Colonic mucosa (tissue), 4 donors: ENCODE measurements at places on chromosomes 6 and 20. TPM values are rescaled to one million over a fixed set of nuclear protein-coding genes. Genes with fewer than 3 reads are reported as not detected.

RIPPLY2 gene
- total RNA-seq, result not detected

MTFR2 gene
- total RNA-seq, result 9.8 TPM

ECT2L gene
- not detected for total RNA-seq

MYL9 gene
- 582 TPM for total RNA-seq

SENP6 gene
- total RNA-seq, result 70.0 TPM

ADAM33 gene
- 6.7 TPM for total RNA-seq

LRRC73 gene
- 1.1 TPM for total RNA-seq

GSTA2 gene
- 0.22 TPM for total RNA-seq

TFAP2D gene
- total RNA-seq, result not detected

SNX5 gene
- 116 TPM for total RNA-seq

NQO2 gene
- 14.1 TPM for total RNA-seq

BMP7 gene
- total RNA-seq, result 1.3 TPM

RBBP8NL gene
- 5.9 TPM for total RNA-seq

GRCh38 chr20:63594043-63594561 lies 20.1 kb upstream of the HELZ2 start:
- no peaks in the 10 kb centered on the region for H3K36me3 ChIP-seq
- H3K4me3 ChIP-seq, result no peak overlapping the region
- no peaks in the 10 kb centered on the region for H3K4me1 ChIP-seq
- no peaks in the 10 kb centered on the region for H3K27me3 ChIP-seq

- H3K27me3 ChIP-seq, result no peaks in the 10 kb centered on the region
- H3K36me3 ChIP-seq, result no peaks in the 10 kb centered on the region
- no peak for DNase-seq
- no peaks in the 10 kb centered on the region for H3K4me1 ChIP-seq
- no peak overlapping the region for H3K4me3 ChIP-seq
Measured at GRCh38 chr6:150697515-150697914, 97.8 kb downstream of the PLEKHG1 start.

DNA sequence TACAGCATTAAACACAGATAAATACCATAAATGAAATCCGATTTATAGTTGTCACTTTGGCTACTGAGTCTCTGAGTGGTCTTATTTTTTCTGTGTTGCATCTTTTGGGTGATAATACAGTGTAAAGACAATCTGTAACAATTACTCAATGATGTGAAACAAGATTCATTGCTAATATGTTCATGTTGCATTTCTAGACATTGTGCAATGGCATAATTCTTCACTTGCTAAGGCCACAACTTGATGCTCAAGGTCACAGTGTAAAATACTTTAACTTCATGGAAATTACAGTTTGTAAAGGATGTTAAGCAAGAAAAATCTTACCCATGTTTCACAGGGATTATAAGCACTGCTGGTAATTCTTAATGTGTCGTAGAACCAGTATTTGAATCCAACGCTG lies 74.9 kb upstream of the SMLR1 start:
- no peak overlapping the region for H3K27ac ChIP-seq
- no peaks in the 10 kb centered on the region for H3K36me3 ChIP-seq
- no peak overlapping the region for H3K4me3 ChIP-seq

- DNase-seq, result peak; percentile 40
- H3K27ac ChIP-seq, result peak overlapping the region; percentile 58
- peaks cover 4% of the 10 kb centered on the region for H3K4me1 ChIP-seq
- H3K27me3 ChIP-seq, result no peaks in the 10 kb centered on the region
- no peak overlapping the region for H3K4me3 ChIP-seq
Measured at GRCh38 chr20:46990017-46990595, 95.5 kb downstream of the EYA2 start.

DNA sequence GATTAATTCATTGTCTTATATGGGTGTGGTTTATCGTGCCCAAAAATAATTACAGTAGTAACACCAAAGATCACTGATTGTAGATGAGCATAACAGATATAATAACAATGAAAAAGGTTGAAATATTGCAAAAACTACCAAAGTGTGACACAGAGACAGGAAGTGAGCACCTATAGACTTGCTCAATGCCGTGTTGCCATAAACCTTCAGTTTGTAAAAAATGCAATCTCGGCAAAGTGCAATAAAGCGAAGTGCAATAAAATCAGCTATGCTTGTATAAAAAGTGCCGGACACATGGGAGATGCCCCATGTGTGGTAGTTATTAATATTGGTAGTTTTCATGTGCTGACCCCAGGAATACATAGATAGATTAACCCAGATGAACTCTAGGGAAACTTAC lies 192.6 kb downstream of the NRN1 start:
- H3K4me1 ChIP-seq, result no peaks in the 10 kb centered on the region
- DNase-seq, result no peak
- H3K36me3 ChIP-seq, result no peaks in the 10 kb centered on the region
- H3K4me3 ChIP-seq, result no peak overlapping the region

- H3K27me3 ChIP-seq, result no peaks in the 10 kb centered on the region
- H3K27ac ChIP-seq, result no peak overlapping the region
- no peak overlapping the region for H3K4me3 ChIP-seq
Measured at GRCh38 chr6:157558487-157559200, 177.7 kb downstream of the ZDHHC14 start.

- DNase-seq, result no peak
- H3K27me3 ChIP-seq, result no peaks in the 10 kb centered on the region
- H3K4me1 ChIP-seq, result no peaks in the 10 kb centered on the region
- H3K27ac ChIP-seq, result no peak overlapping the region
Measured at GRCh38 chr6:137020776-137021175, 24.0 kb downstream of the IL20RA start.

GRCh38 chr6:41191569-41191968 lies 9.4 kb downstream of the TREML2 start:
- H3K4me1 ChIP-seq, result no peaks in the 10 kb centered on the region
- H3K36me3 ChIP-seq, result no peaks in the 10 kb centered on the region
- no peaks in the 10 kb centered on the region for H3K27me3 ChIP-seq
- no peak overlapping the region for H3K27ac ChIP-seq
- H3K4me3 ChIP-seq, result no peak overlapping the region
- peak; percentile 36 for DNase-seq

DNA sequence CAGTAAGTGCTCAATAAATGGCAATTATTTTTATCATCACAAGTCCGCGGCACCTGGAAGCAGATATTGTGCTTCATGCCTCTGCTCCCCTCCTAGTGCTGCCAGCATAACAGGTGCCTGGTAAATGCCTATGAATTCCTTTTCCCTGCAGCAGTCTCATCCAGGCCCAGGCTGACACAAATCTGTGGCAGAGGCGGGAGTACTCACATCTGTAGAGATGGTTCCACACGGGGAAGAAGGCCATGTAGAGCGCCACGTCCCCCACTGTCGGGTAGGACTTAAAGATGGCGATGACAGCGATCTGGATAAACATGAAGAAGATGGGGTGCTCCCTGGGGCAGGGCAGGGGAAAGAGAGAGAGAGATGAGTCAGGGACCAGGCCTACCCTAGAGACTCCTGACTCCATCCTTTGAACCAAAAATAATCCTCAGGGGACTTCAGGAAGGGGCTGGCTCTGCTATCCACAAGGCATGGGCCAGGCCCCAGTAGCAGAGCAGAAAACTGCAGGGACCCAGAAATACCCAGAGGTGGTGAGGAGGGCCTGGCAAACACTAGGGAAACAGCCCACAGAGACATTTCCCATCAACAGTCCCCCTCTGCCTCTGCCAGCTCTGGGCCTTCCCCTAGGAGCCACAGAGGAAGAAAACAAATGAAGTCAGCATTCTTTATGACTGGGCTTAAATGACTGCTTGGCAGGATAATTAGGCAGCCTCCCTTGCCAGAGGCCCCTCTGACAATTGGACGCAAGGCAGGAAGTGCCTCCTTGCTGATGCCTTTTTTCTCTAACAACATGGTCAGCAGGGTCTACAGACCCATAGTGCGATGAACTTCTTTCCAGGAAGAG lies 23.0 kb downstream of the MAP1LC3A start:
- H3K27me3 ChIP-seq, result no peaks in the 10 kb centered on the region
- H3K4me1 ChIP-seq, result peaks cover 12% of the 10 kb centered on the region
- no peaks in the 10 kb centered on the region for H3K36me3 ChIP-seq
- no peak overlapping the region for H3K4me3 ChIP-seq

- no peak overlapping the region for H3K27ac ChIP-seq
- no peaks in the 10 kb centered on the region for H3K4me1 ChIP-seq
- no peaks in the 10 kb centered on the region for H3K27me3 ChIP-seq
- DNase-seq, result no peak
- no peaks in the 10 kb centered on the region for H3K36me3 ChIP-seq
Measured at GRCh38 chr20:63427206-63427605, 45.2 kb downstream of the KCNQ2 start.

GRCh38 chr20:62522748-62523396 lies 47.1 kb upstream of the GATA5 start:
- H3K27me3 ChIP-seq, result peaks cover 6% of the 10 kb centered on the region
- DNase-seq, result no peak
- H3K4me1 ChIP-seq, result no peaks in the 10 kb centered on the region
- H3K27ac ChIP-seq, result no peak overlapping the region

- no peak for DNase-seq
- no peaks in the 10 kb centered on the region for H3K27me3 ChIP-seq
- no peak overlapping the region for H3K27ac ChIP-seq
- no peak overlapping the region for H3K4me3 ChIP-seq
Measured at GRCh38 chr6:165055231-165055630, 254.2 kb downstream of the C6orf118 start.

GRCh38 chr6:73640179-73640750 lies 13.5 kb downstream of the SLC17A5 start:
- no peak overlapping the region for H3K4me3 ChIP-seq
- no peak overlapping the region for H3K27ac ChIP-seq
- no peaks in the 10 kb centered on the region for H3K4me1 ChIP-seq
- H3K36me3 ChIP-seq, result peaks cover 3% of the 10 kb centered on the region

- H3K4me3 ChIP-seq, result no peak overlapping the region
- no peaks in the 10 kb centered on the region for H3K4me1 ChIP-seq
- no peaks in the 10 kb centered on the region for H3K27me3 ChIP-seq
- no peak for DNase-seq
- H3K27ac ChIP-seq, result no peak overlapping the region
- no peaks in the 10 kb centered on the region for H3K36me3 ChIP-seq
Measured at GRCh38 chr6:13355999-13356785, 27.9 kb upstream of the TBC1D7 start.

- no peak overlapping the region for H3K27ac ChIP-seq
- no peaks in the 10 kb centered on the region for H3K27me3 ChIP-seq
- DNase-seq, result no peak
- no peak overlapping the region for H3K4me3 ChIP-seq
Measured at GRCh38 chr6:21928827-21929226, 335.3 kb downstream of the SOX4 start.

DNA sequence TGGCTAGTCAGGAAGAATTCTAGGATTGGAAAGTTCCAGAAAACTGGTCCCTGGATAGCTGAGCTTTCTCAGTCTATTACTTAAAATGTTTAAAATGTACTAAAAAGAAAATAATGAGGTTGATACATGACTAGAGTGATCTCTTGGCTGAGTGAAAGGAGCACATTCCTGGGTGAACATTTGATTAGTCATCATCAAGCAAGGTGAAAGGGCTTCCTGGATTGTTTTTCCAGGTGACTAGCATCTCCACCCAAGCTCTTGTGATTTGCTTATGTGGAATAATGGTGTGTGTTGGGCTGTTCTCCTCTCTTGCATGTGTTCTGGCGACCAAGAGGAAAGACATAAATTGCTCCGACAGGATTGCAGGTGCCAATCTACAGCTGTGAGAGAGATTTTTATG lies 42.9 kb downstream of the PKIB start:
- H3K36me3 ChIP-seq, result no peaks in the 10 kb centered on the region
- H3K27ac ChIP-seq, result peak overlapping the region; percentile 50
- H3K27me3 ChIP-seq, result no peaks in the 10 kb centered on the region
- no peak overlapping the region for H3K4me3 ChIP-seq

DNA sequence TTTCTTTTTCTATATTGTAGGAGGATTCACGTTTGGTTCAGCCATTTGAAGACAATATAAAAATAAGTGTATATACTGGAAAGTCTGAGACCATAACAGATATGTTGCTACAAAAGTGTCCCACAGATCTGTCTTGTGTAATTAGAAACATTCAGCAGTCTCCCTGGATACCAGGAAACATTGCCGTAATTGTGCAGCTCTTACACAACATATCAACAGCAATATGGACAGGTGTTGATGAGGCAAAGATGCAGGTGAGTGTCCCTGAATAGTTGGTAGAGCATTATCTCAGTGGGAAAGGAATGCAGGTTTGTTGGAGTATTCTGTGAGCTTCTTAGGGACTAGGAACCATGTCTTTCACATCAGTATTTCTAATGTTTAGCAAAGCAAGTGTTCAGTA lies 18.3 kb upstream of the ADGRF4 start:
- H3K36me3 ChIP-seq, result no peaks in the 10 kb centered on the region
- no peak overlapping the region for H3K27ac ChIP-seq
- no peaks in the 10 kb centered on the region for H3K27me3 ChIP-seq
- no peak for DNase-seq
- no peak overlapping the region for H3K4me3 ChIP-seq

- H3K4me3 ChIP-seq, result no peak overlapping the region
- no peaks in the 10 kb centered on the region for H3K36me3 ChIP-seq
- H3K27ac ChIP-seq, result no peak overlapping the region
- no peak for DNase-seq
Measured at GRCh38 chr20:57794036-57794435, 84.2 kb upstream of the PMEPA1 start.

- no peak overlapping the region for H3K27ac ChIP-seq
- no peaks in the 10 kb centered on the region for H3K4me1 ChIP-seq
- no peak overlapping the region for H3K4me3 ChIP-seq
Measured at GRCh38 chr20:32957459-32957858, 46.8 kb downstream of the SUN5 start.

DNA sequence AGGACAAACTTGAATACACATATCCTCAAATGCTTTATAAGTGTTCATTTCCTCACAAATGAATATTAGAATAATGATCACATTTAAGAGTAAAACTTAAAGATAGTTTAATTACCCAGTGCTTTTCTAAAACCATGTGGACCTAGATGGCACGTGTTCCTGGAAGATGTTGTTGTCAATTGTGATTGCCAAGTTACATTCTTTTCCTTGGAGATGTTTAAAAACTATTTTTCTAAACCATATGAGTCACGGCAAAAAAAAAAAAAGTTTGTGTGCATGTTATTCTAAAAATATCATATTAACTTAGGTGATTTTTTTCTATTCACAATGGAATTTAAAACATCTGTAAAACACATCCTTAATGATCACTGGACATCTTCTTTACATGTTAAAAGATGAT lies 51.1 kb downstream of the RCAN2 start:
- H3K4me3 ChIP-seq, result no peak overlapping the region
- no peaks in the 10 kb centered on the region for H3K4me1 ChIP-seq
- H3K27ac ChIP-seq, result no peak overlapping the region
- DNase-seq, result no peak
- H3K27me3 ChIP-seq, result no peaks in the 10 kb centered on the region
